ENCODE measurements at places on chromosomes 1 and 21. TPM values are rescaled to one million over a fixed set of nuclear protein-coding genes. Genes with fewer than 3 reads are reported as not detected.

- no peak for DNase-seq
Observed at GRCh38 chr1:158147401-158147800, 33.3 kb upstream of the CD1D start.

DNA sequence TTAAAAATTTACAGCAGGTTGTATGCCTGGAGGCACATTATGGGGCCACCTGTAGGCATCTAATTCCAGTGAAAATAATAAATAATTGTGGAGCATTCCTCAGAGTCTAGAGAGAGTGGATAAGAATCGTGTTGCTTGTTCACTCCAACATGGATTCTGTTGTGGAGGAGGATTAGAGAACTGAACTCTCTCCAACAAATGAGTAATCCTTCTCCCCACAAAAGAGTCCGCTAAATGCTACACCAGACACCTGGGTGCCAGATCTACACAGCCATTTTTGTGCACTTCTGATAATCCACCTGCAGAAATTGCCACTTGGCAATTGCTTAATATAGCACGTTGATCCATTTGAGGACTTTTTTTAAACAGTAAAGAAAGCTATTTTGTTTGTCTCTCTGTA is 113.7 kb upstream of the DPYD start:
- no peak for DNase-seq

Gene GUCA2B
- not detected for total RNA-seq

- DNase-seq, result no peak
Observed at GRCh38 chr1:14869187-14869586, 270.7 kb downstream of the KAZN start.

All from heart left ventricle (tissue), 16 donors.